ENCODE measurements at places on chromosomes 13 and 19.

- no peak for DNase-seq
Measured at GRCh38 chr13:51043310-51043709, 67.8 kb downstream of the C13orf42 start.

DNA sequence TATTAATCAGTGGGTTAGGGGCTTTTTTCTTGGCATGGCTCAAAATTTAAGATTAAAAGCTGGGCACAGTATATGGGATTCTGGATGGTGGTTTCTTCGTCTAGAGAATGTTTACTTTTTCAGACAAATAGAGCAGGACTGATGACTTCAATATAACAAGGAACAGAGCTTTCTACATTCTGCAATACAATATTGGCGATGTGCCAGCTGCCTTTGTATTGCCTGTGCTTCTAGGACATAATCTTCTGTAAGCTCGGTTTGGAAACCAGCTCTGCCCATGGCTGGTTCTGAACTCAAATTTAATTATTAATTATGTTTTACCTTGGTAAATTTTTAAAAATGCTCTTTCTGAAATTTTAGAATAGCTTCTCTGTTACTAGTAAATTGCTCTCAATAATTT, 139.1 kb upstream of the TRPC4 start:
- no peak for DNase-seq

- no peak for DNase-seq
Measured at GRCh38 chr19:44867578-44867977, 21.5 kb downstream of the NECTIN2 start.

- DNase-seq = no peak
Measured at GRCh38 chr13:73194310-73194709, 135.5 kb downstream of the KLF5 start.

DNA sequence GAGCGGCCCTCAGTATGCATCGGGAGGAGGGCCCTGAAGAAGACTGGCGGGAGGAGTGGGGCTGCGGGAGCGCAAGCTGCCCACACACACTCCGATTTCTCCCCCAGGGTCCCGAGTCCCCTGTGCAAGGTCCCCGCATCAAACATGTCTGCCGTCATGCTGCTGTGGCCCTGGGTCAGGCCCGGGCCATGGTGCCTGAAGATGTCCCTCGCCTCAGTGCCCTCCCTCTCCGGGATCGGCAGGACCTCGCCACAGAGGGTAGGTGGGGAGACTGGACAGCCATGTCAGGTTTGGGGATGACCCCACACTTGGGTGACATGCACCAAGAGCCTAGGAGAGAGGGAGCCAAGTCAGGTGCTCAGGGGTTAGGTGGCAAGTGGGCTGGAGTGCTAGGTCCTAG, 4.7 kb downstream of the KMT2B start:
- DNase-seq = no peak

DNA sequence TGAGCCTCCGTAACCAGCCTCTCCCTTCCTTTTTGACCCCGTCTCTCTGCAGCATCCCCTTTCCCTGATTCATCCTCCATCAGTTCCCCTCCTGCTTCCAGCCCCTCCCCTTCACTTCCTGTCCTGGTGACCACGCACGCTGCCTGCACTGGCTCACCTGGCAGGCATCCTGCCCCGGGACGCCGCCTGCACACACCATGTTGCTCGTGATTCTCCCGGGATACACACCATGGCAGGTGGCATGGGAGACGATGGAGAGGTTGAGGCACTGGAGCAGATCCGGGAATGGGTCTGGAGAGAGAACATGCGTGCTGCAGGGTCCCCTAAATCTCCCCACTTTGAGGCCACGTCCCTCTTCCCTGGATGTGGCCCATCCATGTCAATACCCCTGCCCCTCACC, 4.2 kb downstream of the KLK12 start:
- DNase-seq = no peak

DNA sequence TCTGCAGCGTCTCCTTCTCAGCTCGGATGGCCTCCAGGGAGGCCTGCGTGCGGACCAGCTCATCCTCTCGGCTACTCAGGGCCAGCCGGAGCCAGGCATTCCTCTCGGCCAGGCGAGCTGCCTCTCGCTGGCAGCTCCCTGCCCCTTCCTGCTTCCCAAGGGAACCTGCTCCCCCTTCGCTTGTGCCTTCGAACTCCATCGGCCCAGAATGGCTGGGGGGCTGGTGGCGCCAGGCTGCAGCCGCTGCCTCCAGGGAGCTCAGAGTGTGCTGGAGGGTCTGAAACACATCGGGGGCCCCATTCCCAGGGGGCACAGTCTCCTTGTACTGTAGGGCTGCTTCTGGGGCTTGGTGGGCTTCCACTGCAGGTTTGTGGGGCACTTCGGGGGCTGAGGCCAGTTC, 2.0 kb downstream of the USHBP1 start:
- DNase-seq = no peak

DNA sequence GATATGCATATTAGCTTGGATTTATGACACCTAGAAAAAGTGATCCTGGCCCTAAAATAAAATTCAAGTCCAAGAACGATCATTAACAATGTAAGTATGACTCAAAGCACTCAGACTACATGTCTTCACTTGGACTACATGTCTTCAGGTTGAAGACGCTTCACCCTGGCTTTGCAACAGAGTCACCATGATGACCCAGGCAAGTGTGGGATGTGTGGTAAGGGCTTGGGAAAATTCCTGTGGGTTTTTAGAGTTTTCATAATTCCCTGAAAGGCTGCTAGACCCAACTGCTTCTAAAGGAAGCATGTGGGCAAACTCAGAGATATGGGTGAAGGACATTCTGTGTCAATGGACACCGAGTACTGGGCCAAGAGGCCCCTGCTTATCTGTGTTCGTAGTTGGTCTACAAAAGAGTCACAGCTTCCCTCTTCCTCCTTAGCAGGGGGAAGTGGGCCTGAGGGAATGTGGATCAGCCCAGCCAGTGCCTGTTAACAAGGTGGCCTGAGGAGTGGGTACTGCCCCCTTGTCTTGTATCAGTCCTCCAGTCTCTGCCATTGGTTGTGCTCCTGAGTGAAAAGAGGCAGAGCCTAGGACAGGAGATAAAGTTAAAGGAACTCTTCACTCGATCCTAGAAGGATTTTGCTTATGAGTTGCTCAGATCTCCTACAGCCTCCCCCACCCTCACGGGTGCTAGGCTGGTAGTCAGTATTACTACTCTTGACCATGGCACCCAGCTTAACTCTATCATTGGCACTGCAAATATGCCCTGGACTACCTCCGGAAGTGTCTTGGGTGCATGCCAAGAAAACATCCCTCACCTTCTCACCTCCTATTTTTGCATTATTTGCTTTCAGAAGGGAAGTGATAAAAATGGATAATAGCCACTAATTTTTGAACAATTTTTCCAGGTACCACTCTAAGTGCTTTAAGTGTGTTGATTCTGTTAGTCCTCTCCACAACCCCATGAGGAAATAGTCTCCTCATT, 406.3 kb downstream of the COG6 start:
- no peak for DNase-seq

- no peak for DNase-seq
Measured at GRCh38 chr13:39484506-39485313, 118.3 kb downstream of the LHFPL6 start.

GRCh38 chr19:40803857-40804782, 5.1 kb downstream of the EGLN2 start:
- DNase-seq = peak; percentile 64

DNA sequence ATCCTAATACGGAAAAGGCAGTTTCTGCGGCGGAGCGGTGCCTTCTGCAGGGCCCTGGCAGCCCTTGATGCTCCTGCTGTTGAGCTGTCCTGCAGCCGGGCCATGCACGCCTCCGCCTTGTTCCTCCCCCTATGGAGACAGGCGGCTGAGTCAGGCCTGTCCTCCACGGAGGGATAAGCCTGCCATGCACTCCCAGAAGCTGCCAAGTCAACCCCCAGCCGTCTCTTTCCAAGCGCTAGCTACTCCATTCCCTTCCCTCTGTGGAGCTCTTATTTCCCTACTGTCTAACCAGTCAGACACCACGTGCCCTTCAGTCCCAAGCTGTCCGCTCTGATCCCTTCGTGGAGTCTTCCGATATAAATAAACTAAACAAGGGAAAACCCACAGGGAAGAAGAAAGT, 197.0 kb downstream of the COL4A1 start:
- DNase-seq = no peak

DNA sequence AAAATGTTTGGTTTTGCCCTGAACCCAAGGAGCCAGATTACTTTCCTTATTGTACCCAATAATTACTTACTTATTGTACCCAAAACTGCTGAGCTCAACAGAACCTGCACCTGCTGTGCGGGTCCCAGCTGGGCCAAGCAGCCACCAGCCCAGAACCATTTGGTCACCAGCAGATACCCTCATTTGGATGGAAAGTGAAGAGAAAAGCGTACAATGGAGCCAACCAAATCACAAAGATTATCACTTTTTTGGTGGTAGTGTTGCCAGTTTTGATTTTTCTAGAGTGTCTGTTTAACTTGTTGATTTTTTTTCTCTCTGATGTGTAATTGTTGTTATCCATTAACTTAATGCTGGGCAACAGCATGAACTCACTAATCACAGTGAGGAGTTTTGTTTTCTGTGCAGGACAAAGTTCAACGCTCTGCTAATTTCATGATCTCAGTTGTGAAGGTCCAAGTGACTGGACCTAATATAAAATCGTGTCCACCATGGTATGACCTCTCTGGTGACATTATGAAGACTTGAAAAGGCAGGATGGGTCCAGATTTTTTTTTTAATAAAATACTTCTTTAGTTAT, 23.8 kb downstream of the SPATA13 start:
- no peak for DNase-seq

DNA sequence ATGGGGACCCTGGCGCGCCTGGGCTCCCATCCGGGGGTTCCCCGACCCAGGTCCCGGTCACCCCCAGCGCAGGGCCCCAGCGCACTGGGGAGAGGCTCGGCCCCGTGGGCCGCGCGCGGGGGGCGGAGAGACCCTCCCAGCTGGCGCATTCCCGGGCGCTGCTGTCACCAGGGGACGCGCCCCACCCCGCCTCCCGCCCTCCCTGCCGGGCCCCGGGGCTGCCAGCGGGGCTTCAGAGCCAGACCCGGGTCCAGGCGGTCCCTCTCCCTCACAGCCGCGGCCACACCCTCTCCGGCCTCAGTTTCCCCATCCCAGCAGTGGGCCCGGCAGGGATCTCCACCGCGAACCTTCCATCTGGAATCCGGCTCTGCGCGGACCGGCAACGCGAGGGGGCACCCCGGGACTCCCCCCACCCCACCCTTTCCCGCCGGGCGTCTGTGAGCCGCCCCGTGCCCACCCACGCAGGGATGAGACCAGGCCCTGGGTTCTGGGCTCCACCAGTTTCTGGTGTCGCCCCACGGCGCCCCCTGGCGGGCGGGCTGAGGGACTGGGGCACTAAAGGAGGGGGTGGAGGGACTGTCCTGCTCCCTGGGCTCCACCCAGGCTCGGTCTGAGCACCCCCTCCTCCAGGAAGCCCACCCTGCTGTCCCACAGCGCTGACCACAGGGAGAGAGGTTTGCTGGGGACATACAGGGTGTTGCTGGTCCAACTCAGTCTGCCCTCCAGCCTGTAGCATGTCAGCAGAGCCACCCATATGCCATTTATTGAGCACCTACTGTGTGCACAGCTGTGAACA, 878 bp upstream of the ADAMTSL5 start:
- peak; percentile 77 for DNase-seq

GRCh38 chr13:24274452-24275021, 34.8 kb upstream of the C1QTNF9 start:
- peak; percentile 78 for DNase-seq

GRCh38 chr13:49357694-49358093, 86.2 kb downstream of the CAB39L start:
- DNase-seq = no peak

DNA sequence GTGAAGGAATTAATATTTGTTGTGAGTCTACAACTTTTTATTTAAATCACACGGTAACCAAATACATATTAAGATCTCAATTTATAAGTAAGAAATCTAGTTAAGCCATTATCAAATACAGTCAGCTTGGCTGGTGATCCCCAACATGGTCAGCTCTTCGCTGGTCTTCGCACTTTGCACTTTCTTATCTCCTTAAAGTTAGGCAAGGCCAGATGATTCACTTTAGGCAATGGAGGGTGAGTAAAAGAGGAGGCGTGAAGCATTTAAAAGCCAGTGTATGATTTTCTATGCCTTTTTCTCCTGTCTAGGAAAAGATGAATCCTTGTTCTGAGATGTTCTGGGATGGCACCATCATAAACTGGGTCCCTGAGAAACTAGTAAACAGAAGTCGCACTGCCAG, 793.7 kb upstream of the ARGLU1 start:
- no peak for DNase-seq

DNA sequence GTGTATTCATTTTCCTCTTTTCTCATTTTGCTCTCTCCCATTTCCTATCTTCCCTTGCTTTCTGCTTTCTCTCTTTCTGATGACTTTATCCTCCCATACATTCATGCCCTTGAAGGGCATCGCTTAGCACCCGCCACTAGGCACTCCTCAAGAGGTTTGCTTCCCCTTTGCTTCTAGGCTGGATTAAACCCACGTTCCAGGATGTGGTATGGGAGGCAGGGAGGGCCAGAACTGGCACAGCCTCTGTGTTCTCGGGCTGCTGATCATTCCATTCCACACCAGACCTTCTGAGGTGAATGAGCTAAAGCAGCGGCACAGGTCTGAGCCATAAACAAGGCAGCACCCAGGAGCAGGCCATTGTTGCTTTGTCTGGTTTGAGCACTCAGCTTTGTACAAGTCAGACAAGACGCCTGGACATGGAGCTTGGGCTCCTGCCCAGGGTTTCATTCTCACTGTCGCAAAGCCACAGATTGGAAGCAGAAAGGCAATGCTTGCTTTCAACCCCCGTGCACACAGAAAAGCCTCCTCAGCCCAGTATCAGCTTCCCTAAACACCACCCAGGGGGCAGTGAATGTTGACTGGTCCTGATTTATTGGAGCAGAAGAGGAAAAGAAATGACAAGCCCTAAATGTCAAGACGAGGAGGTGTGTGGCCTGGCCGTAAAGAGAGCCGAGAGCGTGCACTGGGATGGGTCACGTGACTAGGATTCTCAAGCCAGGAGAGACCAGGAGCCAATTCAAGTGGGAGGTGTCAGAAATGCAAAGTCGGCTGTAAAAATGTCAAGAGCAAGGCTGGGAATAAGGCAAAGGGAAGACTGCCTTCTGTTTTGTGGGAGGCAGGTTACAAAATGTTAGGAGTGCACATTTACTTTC, 218.0 kb upstream of the SERP2 start:
- DNase-seq = no peak

GRCh38 chr19:47729468-47729798, 15.9 kb upstream of the NOP53 start:
- no peak for DNase-seq

DNA sequence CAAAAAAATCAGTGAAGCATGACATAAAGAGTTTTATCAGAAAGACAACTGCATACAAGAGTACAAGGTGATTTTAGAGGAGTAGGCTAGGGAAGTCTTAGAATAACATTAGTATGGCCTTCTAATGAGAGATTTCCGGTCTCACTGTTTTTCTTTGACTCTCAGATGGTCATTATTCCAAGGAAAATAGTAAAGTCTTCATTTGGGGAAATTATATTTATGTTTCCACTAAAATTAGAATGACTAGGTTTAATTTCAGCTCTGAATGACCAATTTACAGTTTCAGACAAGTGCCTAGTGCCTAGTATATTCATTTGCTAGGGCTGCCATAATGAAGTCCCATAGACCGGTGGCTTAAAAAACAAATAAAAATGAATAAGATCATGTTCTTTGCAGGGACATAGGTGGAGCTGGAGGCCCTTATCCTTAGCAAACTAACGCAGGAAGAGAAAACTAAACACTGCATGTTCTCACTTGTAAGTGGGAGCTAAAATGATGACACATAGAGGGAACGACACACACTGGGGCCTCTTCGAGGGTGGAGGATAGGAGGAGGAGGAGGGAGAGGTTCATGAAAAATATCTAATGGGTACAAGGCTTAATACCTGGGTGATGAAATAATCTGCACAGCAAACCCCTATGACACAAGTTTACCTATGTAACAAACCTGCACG, 303.1 kb downstream of the PCDH9 start:
- DNase-seq = no peak

Data from activated T-cell treated with anti-CD3 and anti-CD28 coated beads, Interleukin-2, amount 50 U/mL, for 24 hours (primary cell).